ENCODE measurements at places on chromosomes 16 and 17.
A peak's percentile ranks its signal among the peaks of the same experiment; 100 is the strongest.

- DNase-seq = peak; percentile 39
These were observed 2.3 kb downstream of the DLG4 start for GRCh38 chr17:7217113-7217987.

DNA sequence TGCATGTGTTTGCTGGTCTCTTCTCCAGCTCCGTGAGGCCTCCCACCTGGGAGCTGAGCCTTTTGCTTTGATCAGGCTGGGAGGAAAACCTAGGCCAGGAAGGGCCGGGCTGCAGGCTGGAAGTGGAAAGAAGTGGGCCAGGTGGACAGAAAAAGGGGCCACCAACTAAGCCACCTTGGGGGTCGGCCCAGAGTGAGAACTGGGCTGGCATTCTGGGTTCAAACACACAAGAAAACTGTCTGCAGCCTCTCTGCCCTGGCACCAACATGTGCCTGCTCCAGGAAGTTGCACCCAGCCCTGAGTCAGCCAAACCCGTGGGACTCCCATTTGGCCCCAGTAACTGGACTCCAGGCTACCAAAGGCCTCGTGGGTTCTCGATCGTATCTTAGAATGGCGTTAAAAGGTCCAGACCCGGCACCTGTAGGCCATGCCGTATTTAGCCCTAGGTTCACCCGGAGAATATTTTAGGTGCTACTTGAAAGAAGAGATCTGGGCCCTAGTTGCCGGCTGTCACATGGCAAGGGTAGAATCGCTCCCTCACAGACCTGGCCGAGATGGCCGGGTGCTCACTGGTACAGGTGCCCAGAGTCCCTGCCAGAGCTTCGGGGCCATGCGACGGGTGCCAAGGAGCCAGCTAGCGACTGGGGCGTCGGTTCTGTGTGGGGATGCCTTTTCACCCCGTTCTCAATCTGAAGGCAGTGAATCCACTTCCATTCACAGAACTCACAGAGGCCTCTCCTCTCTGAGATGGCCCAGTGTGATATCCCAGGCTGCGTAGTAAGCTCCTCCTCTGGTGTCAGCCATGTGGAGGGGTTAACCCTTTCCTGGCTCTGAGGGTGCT lies 236.6 kb downstream of the MRTFB start:
- DNase-seq = no peak

GRCh38 chr16:29154676-29155121 lies 169.8 kb downstream of the LAT start:
- DNase-seq = no peak

DNA sequence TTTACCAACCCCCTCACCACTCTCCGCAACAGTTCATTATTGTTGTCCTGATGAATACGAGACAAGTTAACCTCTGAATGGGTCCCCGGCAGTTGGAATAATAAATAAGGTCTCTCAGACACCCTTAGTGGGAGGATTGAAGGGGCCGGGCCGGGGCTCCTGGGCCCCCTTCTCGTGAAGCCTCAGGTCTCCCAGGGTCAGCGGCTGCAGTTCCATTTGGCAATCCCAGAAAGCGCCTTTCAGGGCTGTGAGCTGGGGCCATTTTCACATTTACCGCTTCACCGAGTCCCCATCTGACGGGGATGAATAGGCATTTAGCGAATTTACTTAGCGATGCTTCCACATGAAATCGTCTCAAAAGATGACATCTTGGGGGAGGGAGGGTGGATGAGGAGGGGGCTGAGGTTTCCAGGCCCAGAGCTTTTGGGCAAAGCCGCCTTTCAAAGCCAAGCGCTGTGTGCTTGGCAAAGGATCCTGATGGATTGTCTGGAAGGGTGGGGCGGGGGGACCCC lies 309.8 kb downstream of the XYLT1 start:
- DNase-seq = no peak

DNA sequence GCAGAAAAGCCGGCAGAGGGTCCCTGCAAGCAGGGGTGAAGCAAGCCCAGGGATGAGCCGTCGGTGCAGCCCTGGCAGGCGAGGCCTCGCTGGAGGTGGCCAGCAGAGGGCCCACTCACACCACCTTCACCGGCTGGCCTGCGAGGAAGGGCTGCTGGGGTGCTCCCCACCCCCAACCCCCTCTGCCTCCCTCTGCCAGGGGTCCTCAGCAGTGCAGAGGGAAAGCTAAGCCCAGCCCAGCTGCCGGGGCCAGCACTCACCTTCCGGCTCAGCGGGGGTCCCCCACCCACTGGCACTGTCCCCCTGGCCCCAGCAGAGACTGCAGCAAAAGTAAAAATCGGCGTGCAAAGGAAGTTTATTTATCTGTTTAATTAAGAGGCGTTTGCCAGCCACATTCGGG lies 113.4 kb downstream of the ENGASE start:
- no peak for DNase-seq

DNA sequence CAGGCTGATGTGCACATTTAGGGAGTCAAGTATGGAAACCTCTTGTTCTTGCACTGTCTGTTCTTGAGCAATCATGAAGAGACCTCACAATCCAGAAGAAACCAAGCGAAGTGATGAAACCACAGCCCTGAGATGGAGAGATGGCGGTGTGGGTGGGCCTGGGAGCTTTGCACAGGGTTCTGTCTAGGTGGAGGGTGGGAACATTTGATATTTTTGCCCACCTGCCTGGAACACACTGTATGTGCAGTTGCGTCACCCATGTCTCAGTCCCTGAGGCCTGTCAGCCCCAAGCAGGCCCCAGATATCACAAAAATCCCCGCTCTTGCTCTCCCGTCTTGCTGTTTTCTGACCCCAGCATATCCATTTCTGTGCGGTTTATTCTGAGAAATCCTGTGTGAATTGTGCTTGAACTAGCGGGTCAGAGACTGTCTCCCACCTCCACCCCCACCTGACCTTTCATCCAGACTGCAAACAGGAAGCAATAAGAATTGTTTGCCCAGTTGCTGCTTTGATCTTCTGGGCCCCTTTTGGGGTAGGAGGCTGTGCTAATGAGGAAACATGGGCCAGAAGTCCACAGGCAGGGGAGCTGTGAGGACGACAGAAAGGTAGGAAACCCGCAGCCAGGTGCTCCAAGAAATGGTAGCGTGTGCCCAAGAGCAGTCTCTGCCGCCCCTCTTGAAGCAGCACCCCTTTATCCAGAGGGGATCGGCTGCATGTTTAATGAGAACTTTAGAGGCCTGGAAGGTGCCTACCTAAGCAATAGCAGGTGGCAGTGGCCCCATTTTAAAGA lies 183.8 kb downstream of the CCDC182 start:
- DNase-seq = peak; percentile 75

GRCh38 chr16:22614271-22614947 lies 103.7 kb downstream of the NPIPB5 start:
- DNase-seq = no peak

DNA sequence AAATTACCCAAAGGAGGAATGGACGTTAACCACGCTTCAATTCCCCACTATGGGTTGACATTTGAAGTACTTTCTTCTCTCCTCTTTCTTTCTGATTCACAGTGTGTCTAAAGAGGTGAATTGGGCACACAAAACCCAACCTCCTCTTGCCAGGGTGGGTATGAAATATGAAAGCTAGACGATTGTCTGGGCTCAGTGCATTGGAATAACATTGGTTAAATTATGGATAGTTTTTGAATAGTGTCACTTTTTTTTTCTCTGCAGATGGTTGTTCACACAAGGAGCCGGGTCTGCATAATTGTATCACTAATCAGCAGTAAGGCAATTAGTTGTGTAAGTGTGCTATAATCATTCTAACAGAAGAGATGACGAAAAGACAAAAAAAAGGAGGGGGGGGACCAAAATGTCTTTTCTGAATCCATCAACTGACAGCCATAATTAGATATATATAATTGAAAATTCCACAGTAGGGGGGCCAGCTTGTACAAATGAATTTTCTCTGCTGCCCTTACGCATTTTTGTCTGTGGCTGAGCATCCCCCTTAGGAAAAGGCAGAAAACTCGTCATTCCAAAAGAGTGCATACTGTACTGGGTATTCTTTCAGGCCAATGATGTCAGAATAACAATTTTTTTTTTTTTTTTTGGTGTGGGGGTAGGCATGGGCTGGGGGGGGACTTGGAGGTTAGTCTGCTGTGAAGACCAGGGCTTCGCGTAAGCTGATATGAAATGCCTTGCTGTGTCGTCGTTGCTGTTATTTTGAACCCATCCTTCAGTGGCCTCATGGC lies 307.5 kb upstream of the SALL1 start:
- DNase-seq = no peak

DNA sequence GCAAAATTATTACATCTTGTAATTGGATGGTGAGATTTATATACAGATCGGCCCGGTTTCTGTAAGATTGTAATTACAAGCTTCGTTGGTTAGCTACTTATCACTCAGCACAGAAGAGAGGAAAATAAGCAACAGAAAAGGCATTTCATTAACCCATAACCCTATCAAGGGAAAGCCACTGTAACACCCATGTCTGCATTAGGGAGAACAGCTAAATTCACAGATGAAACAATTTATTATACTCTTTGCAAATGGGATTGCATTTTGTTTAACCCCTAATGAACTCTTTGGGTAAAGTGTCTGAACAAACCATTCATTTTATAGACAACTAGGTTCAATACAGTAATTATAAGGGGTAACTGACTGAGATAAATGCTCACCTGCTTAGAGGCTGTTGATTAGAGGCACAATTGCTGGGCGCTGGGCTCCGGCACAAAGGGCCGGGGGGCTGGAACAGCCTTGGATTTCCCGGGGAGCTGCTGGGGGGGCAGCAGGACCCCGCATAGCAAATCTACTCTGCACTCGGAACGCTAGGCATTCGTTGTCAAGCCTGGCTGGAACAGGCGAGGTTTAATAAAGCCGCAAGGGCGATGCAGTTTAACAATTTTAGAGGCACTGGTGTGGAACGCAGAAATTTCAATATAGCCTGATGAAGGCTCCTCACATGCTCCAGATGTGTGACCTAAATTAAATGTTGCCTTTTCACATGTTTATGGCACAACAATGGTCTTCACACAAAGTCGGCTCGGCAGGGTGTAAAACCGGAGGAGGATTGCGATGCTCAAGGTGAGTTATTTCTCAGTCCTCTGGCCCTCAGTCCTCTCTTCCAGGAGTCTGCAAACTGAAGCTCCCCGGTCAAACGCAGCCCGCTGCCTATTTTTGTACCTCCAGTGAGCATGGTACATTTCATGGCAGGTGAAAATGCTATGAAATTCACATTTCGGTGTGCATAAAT lies 134.0 kb upstream of the IRX6 start:
- DNase-seq = no peak

DNA sequence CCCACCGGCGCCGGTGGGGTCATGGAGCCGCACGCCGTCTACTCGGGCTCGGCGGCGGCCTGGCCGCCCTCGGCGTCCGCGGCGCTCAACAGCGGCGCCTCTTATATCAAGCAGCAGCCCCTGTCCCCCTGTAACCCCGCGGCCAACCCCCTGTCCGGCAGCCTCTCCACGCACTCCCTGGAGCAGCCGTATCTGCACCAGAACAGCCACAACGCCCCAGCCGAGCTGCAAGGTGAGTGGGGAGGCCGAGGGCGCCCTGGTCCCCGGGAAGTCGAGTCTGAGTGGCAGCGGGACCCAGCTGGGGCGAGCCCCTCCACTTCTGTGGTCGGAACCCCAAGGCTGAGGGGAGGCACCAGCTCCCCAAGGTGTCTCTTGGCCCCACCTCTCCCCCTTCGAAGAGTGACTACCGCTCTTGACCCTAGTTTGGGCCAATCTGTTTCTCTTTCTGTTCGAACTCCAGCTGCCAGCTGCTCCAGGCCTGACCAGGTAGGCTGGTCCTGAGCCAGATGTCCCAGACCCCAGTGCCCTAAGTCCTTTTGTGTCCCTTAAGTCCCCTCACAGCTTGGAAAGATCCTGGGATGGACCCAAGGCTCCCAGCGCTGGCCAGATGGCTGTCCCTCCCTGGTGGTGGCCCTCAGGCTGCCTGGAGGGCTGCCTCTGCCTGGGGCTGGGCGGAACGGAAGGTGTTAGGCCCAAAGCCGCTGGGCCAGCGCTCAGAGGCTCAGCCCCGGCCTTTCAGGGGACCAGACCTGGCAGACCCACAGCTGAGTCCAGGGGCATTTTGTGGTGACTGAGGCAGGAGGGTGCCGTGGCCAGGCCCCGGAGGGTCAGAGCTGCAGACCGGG lies 1.2 kb downstream of the FOXF1 start:
- no peak for DNase-seq

GRCh38 chr17:52357854-52358253 lies 199.3 kb upstream of the CA10 start:
- DNase-seq = no peak

DNA sequence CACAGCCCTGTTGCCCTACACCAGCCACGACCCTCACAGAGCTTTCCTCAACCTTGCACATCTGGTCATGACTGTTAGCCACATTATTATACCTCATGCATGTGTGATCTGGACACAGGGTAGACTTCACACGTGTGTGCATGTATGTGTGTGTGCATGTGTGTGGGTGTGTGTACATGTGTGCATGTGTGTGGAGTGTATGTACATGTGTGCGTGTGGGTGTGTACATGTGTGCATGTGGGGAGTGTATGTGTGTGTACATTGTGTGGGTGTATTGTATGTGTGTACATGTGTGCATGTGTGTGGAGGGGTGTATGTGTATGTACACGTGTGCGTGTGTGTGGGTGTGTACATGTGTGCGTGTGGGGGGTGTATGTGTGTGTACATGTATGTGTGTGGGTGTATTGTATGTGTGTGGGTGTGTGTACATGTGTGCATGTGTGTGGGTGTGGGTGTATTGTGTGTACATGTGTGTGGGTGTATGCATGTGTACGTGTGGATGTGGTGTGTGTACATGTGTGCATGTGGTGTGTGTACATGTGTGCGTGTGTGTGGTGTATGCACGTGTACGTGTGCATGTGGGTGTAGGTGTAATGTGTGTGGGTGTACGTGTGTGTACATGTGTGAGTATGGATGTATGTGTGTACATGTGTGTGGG lies 130.2 kb downstream of the C16orf95 start:
- no peak for DNase-seq

- DNase-seq = no peak
These were observed 4.7 kb downstream of the SLC5A11 start for GRCh38 chr16:24850289-24850938.

DNA sequence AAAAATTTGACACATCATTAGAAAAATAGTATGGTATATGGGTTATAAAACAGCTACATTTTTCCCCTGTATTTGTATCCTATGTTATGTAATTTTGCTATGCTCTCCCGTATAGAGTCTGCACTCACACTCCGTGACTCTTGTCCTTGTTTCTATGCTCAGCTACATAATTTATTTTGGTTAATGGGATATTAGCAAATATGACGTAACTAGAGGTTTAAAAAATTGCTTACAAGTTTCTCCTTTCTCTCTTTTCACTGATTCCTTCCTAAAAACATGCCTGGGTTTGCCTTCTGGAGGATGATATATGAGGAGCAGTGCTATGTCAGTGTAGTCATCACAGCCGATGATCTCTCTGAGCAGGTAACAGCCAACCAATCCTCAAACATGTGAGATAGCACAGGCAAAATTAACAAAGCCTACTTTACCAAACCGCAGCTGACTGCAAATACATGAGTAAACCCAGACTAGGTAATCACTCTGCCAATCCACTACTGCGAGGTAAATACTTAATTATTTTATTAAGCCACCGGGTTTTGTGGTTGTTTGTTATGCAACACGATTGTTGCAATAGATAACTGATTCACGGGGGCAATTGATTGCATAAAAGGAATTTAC lies 126.9 kb downstream of the KIF2B start:
- no peak for DNase-seq

- no peak for DNase-seq
These were observed 31.4 kb upstream of the GHDC start for GRCh38 chr17:42225646-42226045.

GRCh38 chr16:5323284-5324141 lies 225.9 kb upstream of the EEF2KMT start:
- DNase-seq = no peak

- DNase-seq = no peak
These were observed 157.0 kb downstream of the COPRS start for GRCh38 chr17:31702041-31702440.
